ENCODE measurements at places on chromosomes 4 and X.

DNA sequence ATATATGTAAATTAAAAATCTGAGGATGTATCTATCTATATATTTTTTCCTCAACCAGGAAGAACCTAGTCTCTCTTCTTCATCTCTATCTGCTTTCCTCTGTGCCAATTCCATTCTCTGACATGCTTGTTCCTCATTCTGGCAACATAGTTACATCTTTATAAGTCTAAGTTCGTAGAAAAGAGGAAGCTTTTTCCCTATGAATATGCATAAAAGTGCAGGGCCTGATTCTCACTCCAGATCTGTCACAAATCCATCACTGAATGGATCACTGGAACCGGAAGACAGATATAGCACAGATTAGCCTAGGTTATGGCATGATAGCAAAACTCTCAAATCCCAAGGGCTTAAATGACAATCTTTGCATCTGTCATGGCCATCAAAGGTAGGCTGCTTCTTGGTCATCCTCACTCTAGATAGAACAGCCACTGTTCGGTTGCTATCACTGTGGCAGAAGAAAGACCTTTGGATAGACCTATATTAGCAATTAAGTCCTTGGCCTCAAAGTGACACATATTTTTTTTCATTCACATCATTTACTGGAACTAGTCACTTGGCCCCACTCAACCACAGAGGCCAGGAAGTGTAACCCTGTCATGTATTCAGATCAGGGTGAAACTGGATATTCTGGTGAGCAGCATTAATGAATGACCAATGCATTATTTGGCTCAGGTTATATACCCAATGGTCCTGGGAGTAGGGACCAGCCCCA, 22.2 kb downstream of the DTHD1 start:
- no peak for DNase-seq

DNA sequence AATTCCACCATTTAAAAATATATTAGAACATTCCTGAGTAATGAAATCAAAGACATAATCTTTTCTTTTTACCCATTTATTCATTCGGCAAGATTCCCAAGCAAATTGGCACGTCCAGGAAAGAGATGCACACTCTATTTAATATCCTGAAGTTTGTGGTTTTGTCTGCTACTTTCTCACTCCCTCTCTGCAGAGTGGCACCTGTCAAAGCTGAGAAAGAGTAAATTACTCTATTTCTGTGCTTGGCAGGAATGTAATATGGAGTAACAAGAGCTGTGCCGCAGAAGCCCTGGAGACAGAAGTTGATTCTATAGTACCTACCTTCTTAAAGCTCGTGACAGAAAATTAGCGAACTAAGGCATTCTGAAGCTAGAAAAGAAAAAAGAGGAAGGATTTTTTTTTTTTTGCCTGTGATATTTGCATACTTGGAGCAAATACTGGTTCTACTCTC, 5.5 kb downstream of the GSTCD start:
- peak; percentile 58 for DNase-seq

DNA sequence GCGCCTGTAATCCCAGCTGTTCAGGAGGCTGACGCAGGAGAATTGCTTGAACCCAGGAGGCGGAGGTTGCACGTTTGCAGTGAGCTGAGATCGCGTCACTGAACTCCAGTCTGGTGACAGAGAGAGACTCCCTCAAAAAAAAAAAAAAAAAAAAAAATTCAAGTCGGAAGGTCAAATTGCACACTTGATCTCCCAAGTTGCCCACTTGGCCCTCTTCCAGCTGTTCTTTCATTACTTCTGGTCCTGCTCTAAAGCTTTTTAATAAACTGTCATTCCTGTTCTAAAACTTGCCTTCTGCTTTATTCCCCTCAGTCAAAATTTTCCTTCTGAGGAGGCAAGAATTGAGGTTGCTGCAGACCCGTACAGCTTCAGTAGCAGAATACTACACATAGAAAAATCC, 2358.0 kb downstream of the ARAP2 start:
- DNase-seq: no peak

- no peak for DNase-seq
Observed at GRCh38 chrX:41716767-41717473, 7.1 kb upstream of the GPR82 start.

- no peak for DNase-seq
Observed at GRCh38 chr4:7636240-7636508, 201.4 kb upstream of the PSAPL1 start.

GRCh38 chr4:47855350-47855749, 17.5 kb upstream of the CORIN start:
- DNase-seq: peak; percentile 81

DNA sequence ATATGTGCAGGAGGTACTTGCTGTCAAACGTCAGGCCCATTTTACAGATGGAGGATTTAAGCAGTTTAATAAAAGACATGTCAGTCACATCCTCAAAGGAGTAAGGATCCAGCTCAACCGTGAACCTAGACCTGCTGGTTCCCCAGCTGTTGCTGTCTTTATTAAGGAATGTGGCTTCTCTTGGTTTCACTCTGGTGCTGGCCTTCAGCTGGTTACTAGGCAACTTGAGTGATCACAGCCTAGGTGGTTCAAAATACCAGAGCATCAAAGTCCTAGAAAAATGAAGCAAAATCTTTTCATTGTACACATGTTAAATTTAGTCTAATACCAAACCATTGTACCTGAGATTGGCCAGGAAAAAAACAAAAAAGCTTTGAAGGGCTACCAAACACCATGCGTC, 32.7 kb upstream of the GLRA2 start:
- DNase-seq: peak; percentile 14

GRCh38 chrX:10534611-10535010, 85.8 kb downstream of the MID1 start:
- peak; percentile 21 for DNase-seq

Data from EH (cell line).